Neural crest cell (in vitro differentiated cells): ENCODE measurements at places on chromosomes 16 and 17.

DNA sequence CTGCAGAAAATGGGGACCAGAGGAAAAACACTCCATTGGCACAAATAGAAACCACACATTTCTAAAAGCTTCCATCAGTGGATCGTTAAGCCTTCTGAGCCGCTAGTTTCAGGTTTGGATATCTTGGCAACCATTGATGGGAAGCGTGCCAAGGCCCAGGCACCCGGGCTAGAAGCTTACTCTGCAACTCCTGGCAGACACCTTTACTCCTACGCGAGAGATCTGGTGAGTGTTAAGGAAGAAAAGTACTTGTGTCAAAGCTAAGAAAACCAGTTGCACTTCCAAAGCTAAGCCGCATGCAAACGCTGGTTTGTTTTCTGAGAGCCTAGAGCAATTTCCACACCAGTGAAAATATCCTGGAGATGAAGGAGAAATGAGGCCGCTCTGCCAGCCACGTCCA lies 472.4 kb downstream of the PMP22 start:
- no peak for DNase-seq

GRCh38 chr16:82756283-82756599 lies 129.5 kb downstream of the CDH13 start:
- no peak for DNase-seq

DNA sequence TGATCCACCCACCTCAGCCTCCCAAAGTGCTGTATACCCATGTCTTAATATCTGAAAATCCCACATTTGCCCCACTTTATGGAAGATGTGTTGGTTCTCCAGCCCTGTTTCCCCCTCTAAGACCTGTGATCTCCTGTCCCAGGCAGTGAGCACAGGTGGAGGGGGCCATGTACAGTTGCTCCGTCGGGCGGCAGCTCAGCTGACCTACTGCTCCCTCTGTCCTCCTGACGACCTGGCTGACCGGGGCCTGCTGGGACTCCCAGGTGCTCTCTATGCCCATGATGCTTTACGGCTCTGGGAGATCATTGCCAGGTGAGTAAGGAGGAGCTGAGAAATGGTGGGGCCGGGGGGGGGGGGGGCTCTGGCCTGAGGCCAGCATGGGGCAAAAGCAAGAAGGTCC lies 6.7 kb upstream of the RNASEK start:
- DNase-seq = no peak

- DNase-seq = no peak
These were observed 8.0 kb downstream of the TNRC6C start for GRCh38 chr17:77966476-77966875.

DNA sequence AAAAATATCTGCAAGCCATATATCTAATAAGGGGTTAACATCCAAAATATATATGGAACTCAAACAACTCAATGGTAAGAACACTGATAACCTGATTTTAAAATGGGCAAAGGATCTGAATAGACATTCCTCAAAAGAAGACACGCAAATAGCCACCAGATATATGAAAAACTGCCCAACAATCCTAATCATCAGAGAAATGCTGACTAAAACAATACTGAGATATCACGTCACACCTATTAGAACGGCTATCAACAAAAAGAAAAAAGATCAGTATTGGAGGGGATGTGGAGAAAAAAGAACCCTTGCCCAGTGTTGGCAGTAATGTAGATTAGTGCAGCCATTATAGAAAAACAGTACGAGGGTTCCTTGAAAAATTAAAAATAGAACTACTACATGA lies 97.2 kb downstream of the CEP112 start:
- DNase-seq = no peak

DNA sequence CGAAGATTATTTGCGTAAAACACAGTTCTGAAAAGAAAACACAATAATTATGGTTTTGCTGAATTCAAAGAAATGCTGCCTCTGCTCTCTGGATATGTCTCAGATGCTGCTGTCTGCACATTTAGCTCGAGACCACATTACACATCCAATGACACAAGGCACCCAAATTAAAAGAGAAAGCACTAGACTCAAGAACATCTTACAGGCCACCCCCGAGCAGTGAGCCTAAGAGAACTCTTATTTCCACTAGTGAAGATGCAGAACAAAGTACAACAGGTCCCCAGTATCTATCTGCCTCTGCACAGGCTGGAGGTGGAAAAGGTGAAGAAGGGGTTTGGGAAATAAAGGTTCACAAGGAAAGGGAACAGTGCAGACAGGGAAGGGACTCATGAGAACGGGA lies 33.5 kb downstream of the GRB2 start:
- no peak for DNase-seq

DNA sequence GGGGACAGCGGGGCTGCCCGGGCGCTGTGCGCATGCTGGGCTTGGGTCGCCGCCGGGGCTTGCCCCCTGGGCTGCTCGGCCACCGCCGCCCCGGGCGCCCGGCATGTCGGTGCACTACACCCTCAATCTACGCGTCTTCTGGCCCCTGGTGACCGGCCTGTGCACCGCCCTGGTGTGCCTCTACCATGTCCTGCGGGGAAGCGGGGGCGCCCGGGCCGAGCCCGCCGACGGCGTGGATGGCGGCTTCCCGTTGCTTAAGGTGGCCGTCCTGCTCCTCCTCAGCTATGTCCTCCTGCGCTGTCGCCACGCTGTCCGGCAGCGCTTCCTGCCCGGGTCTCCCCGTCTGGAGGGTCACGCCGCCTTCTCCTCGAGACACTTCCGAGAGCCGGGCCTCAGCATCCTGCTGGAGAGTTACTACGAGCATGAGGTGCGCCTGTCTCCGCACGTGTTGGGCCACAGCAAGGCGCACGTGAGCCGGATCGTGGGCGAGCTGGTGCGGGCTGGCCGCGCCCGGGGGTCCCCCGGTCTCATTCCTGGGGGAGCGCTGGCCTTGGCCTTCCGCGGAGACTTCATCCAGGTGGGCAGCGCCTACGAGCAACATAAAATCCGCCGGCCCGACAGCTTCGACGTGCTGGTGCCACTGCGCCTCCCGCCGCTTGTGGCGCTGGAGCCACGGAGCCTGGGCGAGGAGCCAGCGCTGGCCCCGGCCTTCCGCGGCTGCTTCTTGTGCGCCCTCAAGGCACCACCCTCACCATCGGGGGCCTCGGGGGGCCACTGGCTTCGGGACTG lies 789 bp downstream of the ITPRIPL2 start:
- peak; percentile 41 for DNase-seq

DNA sequence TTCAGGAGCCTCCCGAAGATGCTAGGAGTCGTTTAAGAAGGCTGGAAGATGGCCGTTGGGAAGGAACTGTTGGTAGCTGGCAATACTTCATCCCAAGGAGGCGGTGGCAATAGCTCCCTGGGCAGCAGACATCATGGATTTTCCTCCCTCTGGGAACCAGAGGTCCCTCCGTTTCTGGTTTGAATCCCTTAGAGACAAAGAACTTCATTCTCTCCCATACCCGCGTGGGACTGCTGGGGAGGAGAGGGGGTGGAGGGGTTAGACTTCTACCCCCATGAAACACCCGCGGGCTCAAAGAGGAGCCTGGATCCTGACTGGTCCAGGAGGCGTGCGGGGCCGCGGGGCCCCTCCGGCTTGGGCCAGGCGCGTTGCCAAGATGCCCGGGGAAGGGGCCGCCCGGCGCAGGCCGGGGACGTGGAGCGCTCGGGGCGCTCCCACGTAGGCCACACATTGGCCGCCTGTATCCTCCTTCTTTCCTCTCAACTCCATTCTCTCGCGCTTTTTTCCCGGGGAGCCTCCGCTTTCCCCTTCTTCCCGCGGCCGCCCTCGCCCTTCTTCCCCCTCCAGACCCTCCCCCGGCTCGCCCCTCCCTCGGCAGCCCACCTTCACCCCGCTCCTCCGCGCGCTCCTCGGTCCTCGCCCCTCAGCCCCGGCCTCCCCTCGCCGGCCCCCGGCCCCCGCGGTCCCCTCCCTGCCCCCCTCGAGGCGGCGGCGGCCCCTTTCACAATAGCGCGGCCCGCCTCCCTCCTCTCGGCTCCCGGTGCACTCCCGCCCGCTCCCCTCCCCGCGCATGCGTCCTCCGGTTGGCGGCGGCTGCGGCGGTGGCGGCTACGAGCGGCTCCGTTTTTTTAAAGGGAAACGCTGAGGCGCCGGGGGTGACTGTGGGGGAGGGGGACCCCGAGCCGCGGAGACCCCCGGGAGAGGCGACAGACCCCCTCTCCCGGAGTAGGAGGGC lies at the start of gene MSL1:
Gene MSL1 (plus strand): TSS at position 791 of the 955 bp plus-strand sequence. CDS start 642 bp downstream, outside the sequence.
- peak; percentile 83 for DNase-seq

GRCh38 chr17:61128661-61129115 lies 271.0 kb upstream of the TBX2 start:
- no peak for DNase-seq

DNA sequence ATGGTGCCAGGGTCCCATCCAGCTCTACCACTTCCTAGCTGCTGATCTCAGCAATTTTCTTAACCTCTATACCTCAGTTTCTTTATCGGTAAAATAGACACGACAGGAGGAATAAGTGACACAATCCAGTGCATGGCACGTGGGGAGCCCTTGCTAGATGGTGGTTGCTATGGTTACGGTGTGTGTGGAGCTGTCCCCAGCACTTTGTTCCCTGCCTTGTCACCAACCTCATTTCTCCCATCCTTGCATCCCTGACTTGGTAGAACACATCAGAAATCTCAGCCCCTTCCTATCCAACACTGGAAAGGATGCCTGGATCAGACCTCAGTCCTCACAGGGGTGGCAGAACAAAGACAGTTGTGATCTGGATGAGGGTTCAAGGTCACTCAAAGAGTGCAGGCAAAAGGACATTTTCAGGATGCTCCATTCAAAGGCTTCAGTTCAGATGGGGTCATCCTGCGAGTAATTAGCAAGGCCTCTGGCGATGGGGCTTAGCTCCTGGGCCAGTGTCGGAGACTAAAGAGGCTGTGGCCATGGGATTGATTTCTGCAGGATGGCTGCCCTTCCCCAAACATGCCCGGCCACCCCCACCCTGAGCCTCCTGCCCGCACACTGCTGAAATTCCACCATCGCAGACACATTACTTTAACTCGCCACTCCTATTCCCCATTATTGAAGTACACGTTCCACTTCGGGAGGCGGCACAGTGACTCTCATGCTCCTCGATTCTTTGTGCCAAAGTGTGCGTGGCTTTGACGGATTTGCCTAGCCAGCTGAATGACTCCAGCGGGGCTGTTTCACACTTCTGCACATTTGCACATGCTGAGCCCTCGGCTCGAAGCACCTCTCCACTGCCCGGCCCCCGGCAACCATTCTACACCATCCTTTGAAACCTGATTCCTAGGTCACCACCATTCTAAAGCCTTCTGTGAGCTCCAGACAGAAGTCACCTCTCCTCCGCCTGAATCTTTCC lies 40.3 kb downstream of the WNT3 start:
- no peak for DNase-seq

GRCh38 chr16:89094880-89095258 lies 1.2 kb downstream of the ACSF3 start:
- DNase-seq = no peak

DNA sequence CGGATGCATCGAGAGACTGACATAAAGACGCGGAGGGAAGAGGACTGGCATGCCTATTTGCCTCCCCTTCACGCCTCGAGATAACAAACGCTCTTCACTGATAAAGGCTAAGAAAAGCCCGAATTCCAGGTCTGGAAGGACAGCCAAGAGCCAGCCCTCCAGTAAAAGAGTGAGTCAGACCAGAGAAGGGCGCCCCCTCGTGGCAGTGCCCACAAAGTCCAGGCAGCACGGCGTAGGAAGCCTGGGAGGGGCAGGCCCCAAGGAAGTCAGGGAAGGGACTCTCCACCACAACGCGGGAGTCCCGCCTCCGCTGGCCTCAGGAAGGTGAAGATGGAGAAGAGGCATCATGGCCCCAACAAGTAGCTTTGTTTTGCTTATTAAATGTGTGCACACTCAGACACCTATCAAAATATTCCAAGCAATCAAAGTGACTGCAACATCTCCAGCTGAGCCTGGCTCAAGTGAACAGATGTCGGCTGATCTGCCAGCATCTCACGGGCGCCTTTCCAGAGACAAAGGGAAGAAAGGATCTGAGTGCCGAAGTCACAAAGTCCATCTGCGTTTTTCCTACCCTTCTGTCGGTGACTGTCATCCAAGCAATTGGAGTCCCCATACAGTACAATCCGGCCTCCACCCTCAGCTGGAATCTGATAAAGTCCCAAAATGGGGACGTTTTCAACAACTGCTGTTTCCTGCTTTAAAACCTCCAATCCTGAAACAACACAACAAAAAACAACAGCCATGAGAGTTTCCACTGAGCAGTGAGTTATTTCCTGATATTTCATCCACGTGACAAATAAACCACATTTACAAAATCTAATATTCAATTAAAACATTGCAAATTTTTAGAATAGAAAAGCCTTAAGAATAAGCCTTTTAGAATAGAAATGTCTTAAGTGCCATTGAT lies 20.4 kb upstream of the SLC38A8 start:
- peak; percentile 94 for DNase-seq
